Aortic smooth muscle cell (primary cell): ENCODE measurements at places on chromosomes 13 and 19. TPM values are rescaled to one million over a fixed set of nuclear protein-coding genes. Genes with fewer than 3 reads are reported as not detected.

The TSSK6 gene
- 1.1 and 1.5 TPM in 2 replicates for total RNA-seq

The ZNF534 gene
- total RNA-seq, result 0.25 TPM in 1 of 2 replicates, not detected in the other

The GJB2 gene
- 0.06 TPM in 1 of 2 replicates, not detected in the other for total RNA-seq

The SHANK1 gene
- total RNA-seq, result 2.1 and 5.7 TPM in 2 replicates

The KIR2DL4 gene
- total RNA-seq, result not detected in 2 replicates

The AXL gene
- 165 and 211 TPM in 2 replicates for total RNA-seq

The TMEM147 gene
- 73.3 and 90.4 TPM in 2 replicates for total RNA-seq

The ZSWIM4 gene
- 2.5 and 2.9 TPM in 2 replicates for total RNA-seq

The CPAMD8 gene
- 0.26 and 0.31 TPM in 2 replicates for total RNA-seq

The UBE2L5 gene
- not detected in 2 replicates for total RNA-seq

The STX10 gene
- 81.8 and 90.2 TPM in 2 replicates for total RNA-seq
